Head of caudate nucleus (tissue), 42 donors: ENCODE measurements at places on chromosomes 5 and 9.

DNA sequence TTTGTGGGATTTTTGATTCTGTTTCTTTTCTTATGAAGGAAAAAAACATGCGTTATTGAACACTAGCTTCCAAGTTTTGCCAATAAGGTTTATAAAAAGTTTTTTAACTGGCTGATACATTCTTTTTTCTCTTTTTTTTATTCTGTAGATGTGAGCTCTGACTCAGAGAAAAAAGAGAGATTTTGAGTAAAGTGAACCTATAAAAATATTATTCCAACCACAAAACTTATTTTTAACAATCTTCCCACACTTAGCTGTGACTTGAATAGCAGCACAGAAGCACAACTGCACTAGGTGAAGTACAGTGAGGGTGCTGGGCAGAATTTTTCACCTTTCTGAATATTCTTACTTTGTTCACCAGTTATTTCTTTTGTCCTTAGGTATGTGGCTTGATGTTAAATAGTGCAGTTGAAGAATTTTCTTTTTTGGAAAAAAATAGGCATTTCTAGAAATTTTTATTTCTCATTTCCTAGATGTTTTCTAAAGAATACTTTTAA, 41.6 kb downstream of the CHSY3 start:
- DNase-seq = no peak

- no peak for DNase-seq
Observed at GRCh38 chr5:107582625-107583024, 88.1 kb downstream of the EFNA5 start.

- no peak for DNase-seq
Observed at GRCh38 chr5:95087816-95088317, 197.0 kb downstream of the MCTP1 start.

- no peak for DNase-seq
Observed at GRCh38 chr5:142630927-142631539, 54.9 kb downstream of the FGF1 start.

- DNase-seq = no peak
Observed at GRCh38 chr9:89967527-89967926, 362.7 kb downstream of the GADD45G start.

DNA sequence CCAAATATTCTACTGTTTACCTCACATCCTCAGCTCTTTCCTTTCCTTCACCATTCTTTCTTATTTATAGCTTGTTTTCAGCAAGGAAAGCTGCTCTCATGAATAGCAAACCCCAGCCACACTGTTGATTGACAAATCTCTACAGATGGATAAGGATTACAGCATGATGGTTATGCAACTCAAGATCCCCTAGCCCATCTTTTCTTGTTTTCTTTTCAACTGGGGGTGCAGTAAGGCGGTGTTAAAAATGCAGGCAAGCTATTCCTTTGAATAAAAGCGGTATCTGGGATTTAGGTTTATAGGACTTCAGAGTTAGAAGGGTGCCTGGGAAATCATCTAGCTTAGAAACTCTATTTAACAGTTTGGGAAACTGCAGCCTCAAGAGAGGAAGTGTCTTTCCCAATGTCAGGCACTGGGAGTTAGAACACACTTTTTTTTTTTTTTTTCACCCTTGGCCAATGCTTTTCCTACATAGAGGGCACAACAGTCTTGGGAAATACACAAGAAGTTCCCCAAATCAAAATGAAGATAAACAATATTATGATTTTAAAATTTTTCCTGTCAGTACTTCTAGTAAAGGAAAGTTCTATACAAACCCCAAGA, 2.6 kb downstream of the SPARC start:
- DNase-seq = no peak
